ENCODE measurements at places on chromosomes 11 and 22.

- DNase-seq, result no peak
Measured at GRCh38 chr11:11359611-11360010, 6.6 kb upstream of the CSNK2A3 start.

- DNase-seq, result no peak
Measured at GRCh38 chr11:128468111-128468510, 119.2 kb downstream of the ETS1 start.

GRCh38 chr11:65574811-65575567 lies 864 bp upstream of the EHBP1L1 start:
- no peak for DNase-seq

GRCh38 chr11:2923446-2924375 lies 5.5 kb downstream of the PHLDA2 start:
- no peak for DNase-seq

- DNase-seq, result no peak
Measured at GRCh38 chr11:10893714-10894151, 35.9 kb upstream of the ZBED5 start.

- no peak for DNase-seq
Measured at GRCh38 chr11:19719960-19720359, 7.3 kb downstream of the NAV2 start.

DNA sequence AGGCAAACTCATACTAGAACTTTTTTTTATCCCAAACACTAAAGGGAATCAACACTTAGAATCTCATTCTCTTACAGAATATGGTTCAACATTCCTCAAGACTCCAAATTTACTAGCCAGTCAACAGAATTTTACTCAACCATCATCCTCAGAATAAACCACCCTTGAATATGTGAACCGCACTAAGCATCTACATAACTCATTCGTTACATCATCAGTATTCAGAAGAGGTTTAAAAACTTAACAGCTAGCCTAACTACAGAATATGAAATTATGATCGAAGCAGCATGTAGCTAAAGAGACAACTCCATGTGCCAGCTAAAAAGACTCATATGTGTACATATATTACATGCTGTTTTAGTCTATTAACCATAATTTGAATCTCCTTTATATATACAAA lies 47.9 kb downstream of the CLDN25 start:
- DNase-seq, result no peak

GRCh38 chr11:82315093-82315492 lies 418.6 kb downstream of the FAM181B start:
- DNase-seq, result no peak

DNA sequence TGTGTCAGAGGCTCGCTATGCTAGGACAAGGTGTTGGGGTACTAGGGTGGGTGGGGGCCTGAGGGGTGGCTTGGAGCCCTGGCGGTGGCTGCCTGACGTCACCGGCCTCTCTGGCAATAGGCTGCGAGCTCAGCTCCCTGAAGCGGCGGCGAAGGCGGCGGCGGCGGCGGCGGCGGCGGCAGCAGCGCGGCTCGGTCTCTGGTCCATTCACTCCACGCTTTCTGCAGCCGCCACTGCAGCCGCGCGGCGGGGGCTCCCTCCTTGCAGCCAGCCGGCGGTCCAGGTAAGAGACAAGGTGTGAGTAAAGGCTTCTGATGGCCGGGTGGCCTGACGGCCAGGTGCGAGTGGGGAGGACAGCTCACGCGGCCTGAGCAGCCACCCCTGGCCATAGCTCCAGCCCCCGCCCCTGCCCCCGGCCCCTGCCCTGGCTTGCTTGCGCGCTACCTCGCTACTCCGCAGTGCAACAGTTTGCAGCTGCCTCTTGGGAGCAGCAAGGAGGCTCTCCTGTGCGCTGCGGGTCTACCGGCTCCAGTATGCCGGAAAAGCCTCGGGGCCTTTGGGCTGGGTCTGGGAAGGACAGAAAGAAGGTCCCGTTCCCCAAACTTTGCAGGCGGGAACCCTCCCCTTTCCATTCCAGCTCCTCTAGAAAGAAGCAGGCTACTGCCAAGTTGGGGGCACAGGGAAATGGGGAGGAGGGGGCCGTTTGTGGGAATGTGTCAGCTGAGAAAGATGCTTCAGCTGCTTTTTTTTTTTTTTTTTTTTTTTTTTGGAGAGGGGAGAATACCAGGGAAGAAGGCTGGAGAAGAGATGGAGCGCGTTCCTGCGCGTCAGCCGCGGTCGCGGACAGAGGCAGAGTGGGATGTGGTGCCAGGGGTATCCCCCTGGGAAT lies at the start of gene C11orf87:
C11orf87 (plus strand) TSS at position 210 of the 889 bp plus-strand sequence. CDS start 1,444 bp downstream, outside the sequence.
- DNase-seq, result no peak

- no peak for DNase-seq
Measured at GRCh38 chr11:130470832-130471706, 22.6 kb downstream of the ADAMTS15 start.

DNA sequence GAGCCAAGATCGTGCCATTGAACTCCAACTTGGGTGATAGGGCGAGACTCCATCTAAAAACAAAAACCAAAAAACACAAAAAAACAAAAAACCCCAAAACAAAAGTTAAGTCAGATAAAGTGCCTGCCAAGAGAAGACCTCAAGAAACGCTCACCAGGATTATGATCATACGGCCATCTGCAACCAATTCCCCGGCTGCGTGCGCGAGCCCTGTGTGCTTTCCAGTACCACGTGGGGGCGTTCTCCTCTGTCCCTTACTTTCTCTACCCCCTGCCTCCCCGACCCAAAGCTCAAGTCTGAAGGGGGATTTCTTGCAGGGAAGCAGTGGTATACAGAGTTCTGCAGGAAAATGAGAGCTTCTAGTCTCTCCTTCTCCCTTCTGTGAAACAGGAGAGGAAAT lies 10.5 kb upstream of the RPS19BP1 start:
- peak; percentile 67 for DNase-seq

DNA sequence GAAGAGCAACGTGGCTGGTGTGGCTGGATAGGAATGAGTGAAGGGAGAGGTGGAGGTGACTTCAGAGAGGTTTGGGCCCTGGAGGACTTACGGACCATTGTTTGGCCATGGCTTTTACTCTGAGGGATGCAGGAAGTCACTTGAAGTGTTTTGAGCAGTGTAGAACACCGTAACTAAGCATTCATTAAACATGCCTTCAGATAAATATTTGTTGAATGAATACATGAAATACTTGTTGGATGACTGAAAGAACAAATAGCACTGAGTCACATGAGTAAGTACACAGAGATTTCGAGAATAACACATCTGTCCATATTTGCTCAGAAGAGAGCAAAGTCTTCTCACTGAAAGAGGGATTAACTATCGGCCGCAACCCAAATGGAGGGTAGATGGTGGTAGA lies 182.7 kb upstream of the SNX19 start:
- no peak for DNase-seq

GRCh38 chr11:131811383-131811782 lies 441.0 kb downstream of the NTM start:
- DNase-seq, result no peak

- DNase-seq, result no peak
Measured at GRCh38 chr11:111310088-111310487, 11.7 kb downstream of the POU2AF3 start.

GRCh38 chr11:70510106-70510505 lies 111.8 kb downstream of the CTTN start:
- DNase-seq, result no peak

GRCh38 chr11:11230802-11231562 lies 122.1 kb downstream of the CSNK2A3 start:
- DNase-seq, result peak; percentile 44

DNA sequence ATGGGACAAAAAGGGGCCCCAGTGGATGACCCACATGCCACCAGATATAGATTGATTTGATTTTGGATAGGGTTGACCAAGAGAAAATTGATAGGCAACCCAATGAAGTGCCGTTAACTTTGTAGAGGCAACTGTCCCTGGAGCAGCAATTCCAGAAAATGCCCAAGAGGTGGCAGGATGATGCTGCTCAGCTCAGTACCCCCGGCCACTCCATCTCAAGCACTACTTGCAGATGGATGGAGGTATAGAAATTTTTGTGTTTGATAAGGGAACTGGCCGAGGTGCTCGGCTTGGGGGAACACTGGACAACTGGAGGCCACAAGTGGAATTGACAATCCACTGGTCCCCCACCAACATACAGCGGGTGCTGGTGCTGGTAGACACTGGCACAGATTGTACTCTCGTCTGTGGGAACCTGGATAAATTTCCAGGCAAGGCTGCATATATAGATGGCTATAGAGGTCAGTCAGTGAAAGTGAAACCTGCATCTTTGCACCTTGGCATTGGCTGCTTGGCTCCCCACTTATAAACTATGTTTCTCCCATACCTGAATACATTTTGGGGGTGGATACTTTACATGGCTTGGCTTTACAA lies 86.3 kb downstream of the CCDC83 start:
- DNase-seq, result peak; percentile 57

GRCh38 chr22:46425016-46425415 lies 89.5 kb downstream of the TRMU start:
- DNase-seq, result no peak

DNA sequence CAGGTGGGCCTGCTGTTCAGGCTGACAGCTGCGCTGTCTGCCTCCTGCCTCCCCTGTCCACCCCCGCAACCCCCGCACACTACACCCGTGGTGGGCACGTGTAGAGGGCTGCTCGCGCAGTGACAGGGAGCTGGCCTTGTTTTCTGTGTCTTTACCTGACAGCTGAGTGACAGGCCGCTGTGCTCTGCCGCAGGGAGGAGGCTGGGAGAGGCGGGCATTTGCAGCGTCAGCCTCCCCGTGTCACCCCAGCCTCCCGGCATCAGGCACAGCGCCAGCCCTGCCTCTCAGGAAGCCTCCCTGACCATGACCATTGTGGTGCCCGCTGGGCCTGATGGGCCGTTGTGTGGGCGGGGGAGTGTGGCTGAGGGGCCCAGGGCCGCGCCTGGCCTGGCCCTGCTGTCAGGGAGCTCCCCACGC lies 32.0 kb upstream of the RELT start:
- DNase-seq, result no peak

DNA sequence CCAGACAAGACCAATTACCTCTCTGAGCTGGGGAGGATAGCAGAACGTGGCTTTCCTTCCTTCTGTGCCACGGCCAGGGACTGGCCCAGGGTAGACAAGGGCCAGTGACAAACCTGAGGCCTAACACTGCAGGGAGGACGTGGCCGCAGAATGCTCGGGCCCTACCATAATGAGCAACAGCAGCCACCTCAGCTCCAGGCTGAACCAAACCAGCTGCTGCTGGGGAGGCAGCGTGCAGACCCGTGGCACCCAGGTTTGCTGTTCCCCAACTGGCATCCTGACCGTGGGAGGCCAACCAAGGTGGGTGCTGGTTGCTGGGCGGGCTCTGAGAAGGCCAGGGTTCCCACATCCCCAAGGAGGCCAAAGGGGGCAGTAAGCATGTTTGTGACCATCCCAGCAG lies 83.0 kb downstream of the MORC2 start:
- no peak for DNase-seq

DNA sequence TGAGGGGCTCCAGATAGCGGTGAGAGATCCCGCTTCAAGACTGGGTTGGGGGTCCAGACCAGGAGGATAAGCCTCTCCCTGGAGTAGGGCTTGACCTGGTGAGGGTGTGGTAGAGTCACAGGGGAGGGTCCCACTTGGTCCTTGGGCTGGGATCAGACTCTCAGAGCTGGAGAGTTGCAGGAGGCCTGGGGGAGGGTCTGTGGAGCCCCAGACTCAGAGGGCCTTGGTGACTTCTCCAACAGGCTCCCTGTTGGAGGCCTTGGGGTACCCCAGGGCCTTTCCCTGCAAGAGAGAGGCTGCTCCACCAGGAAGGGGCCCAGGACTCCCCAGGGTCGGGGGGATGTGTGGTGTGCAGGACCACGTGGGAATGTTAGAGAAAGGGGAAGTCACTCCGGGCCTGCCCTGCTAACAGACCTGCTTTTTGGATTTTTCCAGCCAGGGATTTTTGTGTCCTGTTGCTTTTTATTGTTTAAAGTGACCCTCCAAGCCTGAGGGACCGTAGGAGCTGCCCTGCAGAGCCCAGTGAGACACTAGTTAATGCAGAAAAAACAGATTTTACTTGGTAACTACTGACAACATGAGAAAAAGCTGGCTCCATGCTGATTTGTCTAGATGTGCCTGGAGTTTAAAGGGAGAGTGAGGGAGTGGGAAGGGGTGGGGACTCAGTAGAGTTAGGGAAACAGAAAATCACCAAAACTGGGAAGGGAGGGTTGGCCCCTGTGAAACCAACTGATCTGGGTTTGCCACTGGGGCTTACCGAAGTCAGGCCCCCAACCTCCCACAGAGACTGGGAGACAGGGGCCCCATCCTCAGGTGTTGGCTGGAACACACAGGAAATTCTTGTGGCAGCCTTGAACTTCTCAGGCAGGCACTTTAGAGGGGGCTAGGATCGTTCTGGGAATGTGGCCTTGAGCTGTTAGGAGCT lies 801 bp upstream of the TXNRD2 start:
- peak; percentile 93 for DNase-seq

DNA sequence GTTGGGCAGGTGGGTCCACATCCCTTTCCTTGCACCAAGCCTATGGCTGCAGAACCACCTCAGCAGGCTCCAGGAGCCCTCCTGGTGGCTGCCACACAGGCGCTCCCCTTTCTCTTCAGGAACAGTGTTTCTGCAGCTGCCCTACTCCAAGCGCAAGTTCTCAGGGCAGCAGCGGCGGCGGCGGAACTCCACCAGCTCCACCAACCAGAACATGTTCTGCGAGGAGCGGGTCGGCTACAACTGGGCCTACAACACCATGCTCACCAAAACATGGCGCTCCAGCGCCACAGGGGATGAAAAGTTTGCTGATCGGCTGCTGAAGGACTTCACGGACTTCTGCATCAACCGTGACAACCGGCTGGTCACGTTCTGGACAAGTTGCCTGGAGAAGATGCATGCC lies 38.2 kb upstream of the YWHAH start:
- no peak for DNase-seq
